ENCODE measurements at places on chromosomes 3 and 15.

DNA sequence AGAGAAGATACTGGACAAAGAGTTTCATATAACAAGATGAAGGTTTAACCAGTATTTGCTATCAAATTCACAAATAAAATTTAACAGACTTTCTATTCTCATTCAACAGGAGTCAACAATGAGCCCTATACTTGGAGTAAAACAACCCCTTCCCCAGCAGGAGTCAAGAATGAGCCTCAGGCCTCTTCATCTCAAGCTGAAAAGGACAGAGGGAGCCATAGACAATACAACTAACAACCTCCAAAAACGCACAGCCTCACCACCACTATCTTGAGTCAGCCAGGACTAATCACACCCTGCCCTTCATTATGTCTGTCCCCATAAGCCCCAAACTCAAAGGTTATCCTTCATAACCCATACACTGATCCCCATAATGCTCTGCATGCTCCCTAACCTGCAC lies 36.4 kb downstream of the ETFA start:
- DNase-seq = no peak

DNA sequence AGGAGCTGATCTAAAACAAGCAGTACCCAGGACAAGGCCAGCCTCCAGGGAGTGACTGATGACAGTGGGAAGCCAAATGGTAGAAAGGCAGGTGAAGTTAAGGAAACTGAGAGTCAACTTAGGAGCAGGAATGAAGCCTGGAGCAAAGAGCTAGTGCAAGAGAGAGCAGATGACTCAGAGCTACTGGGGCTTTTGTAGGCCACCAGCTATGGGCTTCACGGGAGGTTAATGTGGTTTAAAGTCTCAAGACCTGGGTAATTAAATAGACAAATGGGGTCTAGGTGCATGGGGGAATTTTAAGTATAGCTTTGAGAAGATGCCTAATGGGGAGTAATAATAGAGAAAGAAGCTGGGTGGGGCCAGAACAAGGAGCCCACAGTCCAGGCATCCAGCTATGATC lies 3.1 kb downstream of the CD86 start:
- DNase-seq = no peak

DNA sequence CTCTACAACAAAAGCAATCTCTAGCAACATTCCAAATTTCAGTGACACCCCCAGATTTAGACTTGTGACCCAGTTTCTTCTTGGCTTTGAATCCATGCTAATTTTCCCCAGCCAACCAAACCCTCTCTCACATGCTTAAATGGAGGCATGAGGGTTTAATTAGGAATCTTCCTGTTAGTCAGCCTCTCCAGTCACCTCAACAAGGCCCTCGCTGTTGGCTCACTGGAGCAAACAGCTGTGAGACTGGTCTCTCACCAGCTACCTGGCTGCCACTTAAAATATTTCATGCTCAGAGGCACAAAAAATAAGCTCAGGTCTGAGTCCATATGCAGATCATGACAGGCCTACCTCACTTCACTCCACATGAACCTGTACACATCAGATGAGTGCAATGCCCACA lies 630.4 kb upstream of the ADAMTS9 start:
- no peak for DNase-seq

- DNase-seq = no peak
Measured at GRCh38 chr3:95333826-95334225, 1271.0 kb downstream of the NSUN3 start.

- no peak for DNase-seq
Measured at GRCh38 chr3:168511428-168512014, 415.8 kb upstream of the GOLIM4 start.

All from tongue (tissue), 3 donors.